ENCODE measurements at places on chromosomes 4 and X.

DNA sequence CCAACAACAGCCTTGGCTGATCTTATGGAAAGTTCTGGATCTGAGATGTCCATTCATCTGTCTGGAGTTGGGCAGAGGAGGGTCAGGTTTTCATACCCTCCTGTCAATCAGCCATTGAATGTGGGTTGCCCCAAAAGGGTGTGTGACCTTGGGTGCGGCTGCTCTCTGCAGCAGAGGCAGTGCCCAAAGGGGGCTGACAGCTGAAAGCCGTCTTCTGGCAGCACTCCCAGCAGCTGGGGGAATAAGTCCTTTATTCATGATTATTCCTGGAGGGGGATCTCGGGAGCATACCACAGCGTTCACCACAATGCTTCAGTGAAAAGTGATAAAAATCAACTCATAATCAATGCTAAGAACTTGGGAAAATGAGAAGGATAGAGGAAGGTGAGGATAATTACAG, 54.7 kb downstream of the OTC start:
- DNase-seq: no peak

DNA sequence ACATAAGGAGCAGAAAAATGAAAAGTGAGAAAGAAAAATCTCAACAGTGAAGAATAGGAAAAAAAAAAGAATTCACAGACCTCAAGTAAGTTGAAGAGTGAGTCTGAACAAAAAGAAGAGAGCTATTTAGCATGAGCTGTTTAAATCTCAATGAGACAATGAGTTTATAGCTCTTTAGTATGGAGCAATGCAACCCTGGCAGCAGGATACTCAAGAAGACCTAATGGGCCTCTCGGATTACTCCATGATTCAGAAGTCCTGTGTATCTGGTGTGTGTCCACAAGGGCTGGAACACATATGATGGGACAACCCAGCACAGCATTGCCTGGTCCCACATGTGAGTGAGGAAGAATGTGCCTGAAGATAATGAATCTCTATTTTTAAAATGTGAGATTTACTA, 563.1 kb upstream of the INTU start:
- no peak for DNase-seq

- no peak for DNase-seq
These were observed 557 bp upstream of the USP38 start for GRCh38 chr4:143184217-143184502.

DNA sequence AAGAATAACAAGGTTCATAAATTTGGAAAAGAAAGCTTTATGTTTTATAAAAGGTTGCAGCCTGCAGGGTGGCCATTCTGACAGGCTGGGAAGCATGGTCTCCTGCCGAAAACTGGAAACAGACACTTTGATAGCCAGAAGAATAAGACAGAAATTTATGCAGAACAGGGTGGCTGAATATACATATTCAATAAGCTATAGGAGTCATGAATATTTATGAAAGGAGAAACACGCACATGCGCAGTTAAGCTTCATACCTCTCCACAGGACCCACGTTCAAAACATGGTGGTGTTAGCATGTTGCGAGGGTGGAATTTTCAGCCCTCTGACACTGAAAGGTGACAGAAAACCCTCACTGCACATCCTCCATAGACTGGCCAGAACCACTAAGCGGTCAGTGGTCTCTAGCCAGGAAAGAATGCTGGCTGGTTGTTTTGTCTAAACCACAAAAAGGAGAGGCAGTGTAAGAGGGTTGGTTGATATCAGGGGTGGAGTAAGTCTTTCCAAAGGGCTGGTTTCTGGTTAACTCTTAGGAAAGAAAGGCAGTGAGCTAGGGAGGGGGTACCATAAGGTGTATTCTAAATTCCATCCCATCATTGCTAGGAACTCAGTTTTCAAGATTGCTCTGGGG, 58.2 kb downstream of the ANXA10 start:
- DNase-seq: no peak

DNA sequence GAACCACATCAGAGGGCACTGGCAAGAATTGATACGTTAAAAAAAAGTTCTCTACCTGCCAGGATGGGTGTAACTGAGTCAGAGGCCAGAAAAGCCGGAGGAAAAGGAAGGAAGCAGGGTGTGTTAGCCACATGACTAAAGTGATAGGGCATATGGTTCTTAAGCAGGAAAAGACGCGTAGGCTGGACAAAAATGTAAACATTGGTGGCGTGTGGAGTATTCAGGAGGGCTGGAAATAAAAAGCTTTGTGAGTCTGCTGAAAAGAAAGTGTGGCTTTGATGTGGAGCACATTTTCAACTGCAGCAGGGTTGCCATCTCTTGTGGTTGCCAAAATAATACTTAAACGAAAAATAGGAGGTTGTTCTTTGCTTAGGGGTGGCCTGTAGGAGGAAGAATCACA, 186.5 kb upstream of the RPL34 start:
- no peak for DNase-seq

- no peak for DNase-seq
These were observed 467.8 kb downstream of the GRXCR1 start for GRCh38 chr4:43360296-43360695.

DNA sequence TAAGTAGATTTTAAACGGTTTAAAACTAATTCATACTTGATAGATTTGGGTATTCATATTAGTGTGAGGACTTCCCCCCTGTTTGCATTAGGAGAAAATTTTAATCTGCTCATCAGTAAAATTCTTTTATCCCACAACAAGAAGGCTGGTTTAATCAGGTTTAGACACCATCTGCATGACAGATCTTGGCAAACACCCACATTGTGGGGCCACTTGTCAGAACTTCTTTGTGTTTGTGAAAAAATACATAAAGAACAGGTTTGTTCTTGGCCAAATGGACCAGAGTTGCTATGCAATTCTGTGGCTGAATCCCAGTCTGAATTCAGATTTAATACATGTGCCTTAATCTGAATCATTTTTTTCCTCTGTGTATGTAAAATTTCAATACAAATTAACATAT, 121.1 kb downstream of the REPS2 start:
- DNase-seq: no peak

GRCh38 chr4:99965674-99966350, 15.7 kb upstream of the H2AZ1 start:
- no peak for DNase-seq

DNA sequence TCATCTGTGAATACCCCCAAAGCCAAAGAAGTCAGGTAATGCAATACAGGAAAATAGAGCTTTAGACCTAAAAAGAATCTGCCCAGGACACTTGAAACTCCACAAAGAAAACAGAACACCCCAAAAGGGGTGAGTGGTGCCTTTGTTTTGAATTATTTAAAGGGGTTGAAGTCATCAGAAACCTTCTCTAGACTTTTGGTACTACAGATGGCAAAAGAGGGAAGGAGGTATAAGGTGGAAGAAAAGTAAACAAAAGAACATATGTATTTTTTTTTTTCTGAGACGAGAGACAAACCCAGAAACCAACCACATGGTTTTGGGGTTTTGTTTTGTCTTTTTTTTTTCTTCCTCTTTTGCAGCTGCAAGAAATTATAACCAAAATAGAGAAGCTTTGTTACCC, 1477.8 kb downstream of the C4orf33 start:
- DNase-seq: no peak

DNA sequence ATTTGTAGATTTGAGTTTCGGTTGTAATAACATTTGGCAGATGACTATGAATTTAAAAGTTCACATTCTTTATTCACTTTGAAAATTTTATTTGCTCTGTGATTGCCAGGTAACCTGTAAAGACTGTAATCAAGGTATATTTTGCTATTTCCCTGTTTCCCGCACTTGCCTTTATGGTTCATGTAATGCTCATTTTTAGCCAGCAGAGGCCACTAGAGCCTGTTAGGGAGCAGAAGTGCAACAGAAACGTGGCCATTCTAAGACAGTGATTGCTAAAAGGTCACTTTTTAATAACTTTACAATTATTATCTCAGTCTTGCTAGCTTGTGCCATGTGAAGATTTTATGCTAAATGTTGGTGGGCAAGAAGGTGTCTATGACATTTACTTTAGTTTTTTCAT, 12.4 kb downstream of the YIPF6 start:
- no peak for DNase-seq

GRCh38 chr4:91116861-91117260, 989.7 kb downstream of the CCSER1 start:
- no peak for DNase-seq

GRCh38 chr4:40482985-40483647, 146.5 kb downstream of the RBM47 start:
- no peak for DNase-seq

DNA sequence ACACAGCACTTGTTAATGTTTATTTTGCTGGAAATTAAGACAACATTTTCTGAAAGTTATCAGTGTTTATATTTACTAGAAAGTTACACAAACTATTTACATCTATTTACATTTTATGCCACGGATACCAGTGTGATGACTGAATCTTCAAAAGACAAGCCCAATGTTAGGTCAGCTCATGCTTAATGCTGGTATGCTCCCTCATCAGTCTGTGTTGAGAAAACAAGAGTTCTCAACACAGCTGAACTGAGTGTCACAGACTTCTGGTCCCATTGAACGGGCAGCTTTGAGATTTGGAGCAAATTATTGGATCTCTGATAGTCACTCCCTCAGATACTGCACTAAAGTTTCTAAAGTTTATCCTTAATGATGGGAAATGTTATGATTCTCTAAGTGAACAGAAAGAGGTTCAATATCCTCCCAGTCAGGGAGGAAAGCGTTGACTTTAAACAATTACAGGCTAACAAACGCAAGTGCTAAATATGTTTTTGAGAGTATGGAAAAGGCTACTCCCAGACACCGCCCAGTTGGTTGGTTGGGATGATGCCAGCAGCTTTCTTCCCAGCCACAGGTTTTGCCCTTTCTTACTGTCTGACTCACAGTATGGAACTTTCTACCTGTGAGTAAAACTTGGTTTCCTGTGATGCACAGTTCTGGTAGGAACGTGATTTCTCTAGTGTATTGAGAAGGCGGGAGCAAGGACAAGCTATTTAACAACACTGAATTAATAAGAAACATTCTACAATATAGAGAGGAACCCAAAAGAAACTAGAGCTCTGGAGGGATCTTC, 1293.6 kb upstream of the TENM3 start:
- DNase-seq: no peak

GRCh38 chr4:112073181-112073580, 72.1 kb upstream of the FAM241A start:
- DNase-seq: no peak

- DNase-seq: no peak
These were observed 130.0 kb upstream of the STX18 start for GRCh38 chr4:4671774-4672349.

- no peak for DNase-seq
These were observed 1.1 kb upstream of the SEPTIN6 start for GRCh38 chrX:119693996-119694451.

DNA sequence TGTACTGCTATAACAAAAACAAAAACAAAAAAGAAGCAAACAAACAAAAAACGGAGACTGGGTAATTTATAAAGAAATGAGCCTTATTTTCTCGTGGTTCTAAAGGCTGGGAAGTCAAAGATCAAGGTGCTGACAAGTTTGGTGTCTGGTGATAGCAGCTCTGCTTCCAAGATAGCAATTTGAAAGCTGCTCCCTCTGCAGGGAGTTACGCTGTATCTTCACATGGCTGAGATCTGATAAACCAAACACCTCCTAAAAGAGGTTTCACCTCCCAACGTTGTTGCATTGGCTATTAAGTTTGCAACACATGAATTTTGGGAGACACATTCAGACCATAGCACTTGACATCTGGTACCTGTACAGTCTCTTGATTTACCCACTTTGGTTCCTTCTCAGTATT, 854.2 kb downstream of the CENPC start:
- no peak for DNase-seq

- DNase-seq: no peak
These were observed 11.5 kb upstream of the SRPX start for GRCh38 chrX:38232079-38232686.

DNA sequence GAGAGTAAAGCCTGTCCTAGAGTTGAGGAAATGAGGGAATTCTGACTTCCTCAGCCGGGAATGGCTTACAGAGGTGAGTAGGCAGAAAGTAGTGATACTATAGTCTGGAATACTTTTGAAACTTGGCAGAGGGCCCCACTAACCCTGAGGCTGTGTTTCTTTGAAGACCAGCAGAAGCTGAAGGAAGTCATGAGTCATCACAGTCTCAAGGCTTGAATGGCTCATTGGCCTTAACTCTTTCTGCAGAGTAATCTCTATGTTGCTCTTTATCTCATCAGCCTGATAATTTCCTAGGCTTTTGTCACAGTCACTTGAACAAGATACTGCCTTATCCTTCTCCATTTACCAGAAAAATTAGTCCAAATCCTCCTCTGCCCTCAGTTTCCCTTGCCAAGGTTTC, 80.8 kb downstream of the ANKRD50 start:
- no peak for DNase-seq

DNA sequence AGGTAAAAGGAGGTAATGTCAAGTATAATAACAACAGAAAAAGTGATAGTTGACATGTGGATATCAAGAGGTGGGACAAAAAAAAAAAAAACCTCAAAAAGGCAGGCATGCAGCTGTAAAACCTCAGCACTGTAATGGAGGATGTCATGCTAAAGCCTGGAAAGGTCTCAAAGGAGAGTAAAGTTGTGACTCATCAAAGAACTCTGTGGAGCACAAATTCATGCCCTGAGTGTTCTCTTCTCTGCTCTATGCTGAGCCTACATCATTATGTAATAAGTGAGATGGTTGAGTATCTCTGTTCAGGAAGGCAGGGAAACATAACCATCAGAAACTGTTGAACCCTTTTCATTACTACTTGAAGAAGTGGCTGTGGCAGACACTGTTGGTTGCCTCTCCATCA, 597.8 kb downstream of the BCOR start:
- DNase-seq: no peak

GRCh38 chr4:116598155-116598979, 487.0 kb downstream of the TRAM1L1 start:
- no peak for DNase-seq

DNA sequence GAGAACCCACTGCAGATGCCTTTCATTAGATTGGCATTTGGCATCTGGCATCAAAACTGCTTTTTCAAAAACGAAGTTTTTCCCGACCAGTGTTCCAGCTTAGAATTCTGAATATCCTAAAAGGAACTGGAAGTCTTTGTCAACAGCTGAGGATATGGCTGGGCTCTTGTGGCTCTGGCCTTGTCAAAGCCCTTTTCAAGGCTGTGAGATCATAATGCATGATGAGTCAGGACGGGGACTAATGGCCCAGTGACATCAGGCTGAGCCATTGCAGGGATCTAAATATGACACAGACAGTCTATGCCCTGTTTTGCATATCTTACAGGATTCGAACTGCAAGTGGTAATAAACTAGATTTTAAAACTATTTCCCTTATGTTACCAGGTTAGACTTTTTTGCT, 306.4 kb downstream of the PTTG2 start:
- DNase-seq: no peak

DNA sequence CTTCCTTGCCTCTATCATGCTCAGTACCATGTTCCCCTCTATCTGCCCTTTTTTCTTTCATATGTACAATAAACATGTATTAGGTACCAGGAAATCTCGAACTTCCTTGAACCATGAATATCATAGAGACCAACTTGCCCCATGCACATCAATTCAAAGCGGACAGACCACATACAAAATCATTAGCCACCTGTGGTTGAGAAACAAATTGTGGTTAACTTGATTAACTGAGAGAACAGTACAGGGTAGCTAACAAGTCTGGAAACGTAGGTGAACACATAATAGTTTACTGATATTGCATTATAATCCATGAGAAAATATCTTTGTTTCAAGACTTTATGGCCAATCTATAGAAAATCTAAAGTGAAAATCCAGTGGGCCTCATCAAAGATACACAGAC, 8.2 kb downstream of the CASP3 start:
- DNase-seq: no peak

Measured in stimulated activated CD4-positive, alpha-beta T cell treated with anti-CD3 and anti-CD28 coated beads, Interleukin-1b, Interleukin-23, amount 100 ng/mL, for 1 hour (primary cell).